ENCODE measurements at places on chromosomes 2 and 18. TPM values are rescaled to one million over a fixed set of nuclear protein-coding genes. Genes with fewer than 3 reads are reported as not detected.

- H3K27ac ChIP-seq: peak overlapping the region; percentile 86
- H3K27me3 ChIP-seq: no peaks in the 10 kb centered on the region
- DNase-seq: no peak
- no peak overlapping the region for H3K4me3 ChIP-seq
- H3K36me3 ChIP-seq: no peaks in the 10 kb centered on the region
Measured at GRCh38 chr2:46983065-46983801, 67.6 kb upstream of the MCFD2 start.

GRCh38 chr18:43271593-43272432 lies 5.5 kb downstream of the SYT4 start:
- peaks cover 2% of the 10 kb centered on the region for H3K27me3 ChIP-seq
- no peak overlapping the region for H3K4me3 ChIP-seq
- H3K27ac ChIP-seq: no peak overlapping the region
- DNase-seq: peak; percentile 68
- H3K36me3 ChIP-seq: no peaks in the 10 kb centered on the region

- H3K27ac ChIP-seq: no peak overlapping the region
- H3K4me3 ChIP-seq: no peak overlapping the region
- no peaks in the 10 kb centered on the region for H3K4me1 ChIP-seq
- no peak for DNase-seq
- peaks cover 7% of the 10 kb centered on the region for H3K36me3 ChIP-seq
- no peaks in the 10 kb centered on the region for H3K27me3 ChIP-seq
Measured at GRCh38 chr2:231288590-231288989, 90.2 kb downstream of the ARMC9 start.

GRCh38 chr2:65054749-65055421 lies 1.3 kb upstream of the CEP68 start:
- H3K4me1 ChIP-seq: peaks cover 21% of the 10 kb centered on the region
- no peaks in the 10 kb centered on the region for H3K27me3 ChIP-seq
- no peaks in the 10 kb centered on the region for H3K36me3 ChIP-seq
- no peak overlapping the region for H3K27ac ChIP-seq

- no peaks in the 10 kb centered on the region for H3K4me1 ChIP-seq
- H3K36me3 ChIP-seq: no peaks in the 10 kb centered on the region
- H3K27ac ChIP-seq: no peak overlapping the region
- H3K4me3 ChIP-seq: no peak overlapping the region
- DNase-seq: no peak
Measured at GRCh38 chr18:60259052-60259681, 113.4 kb downstream of the MC4R start.

DNA sequence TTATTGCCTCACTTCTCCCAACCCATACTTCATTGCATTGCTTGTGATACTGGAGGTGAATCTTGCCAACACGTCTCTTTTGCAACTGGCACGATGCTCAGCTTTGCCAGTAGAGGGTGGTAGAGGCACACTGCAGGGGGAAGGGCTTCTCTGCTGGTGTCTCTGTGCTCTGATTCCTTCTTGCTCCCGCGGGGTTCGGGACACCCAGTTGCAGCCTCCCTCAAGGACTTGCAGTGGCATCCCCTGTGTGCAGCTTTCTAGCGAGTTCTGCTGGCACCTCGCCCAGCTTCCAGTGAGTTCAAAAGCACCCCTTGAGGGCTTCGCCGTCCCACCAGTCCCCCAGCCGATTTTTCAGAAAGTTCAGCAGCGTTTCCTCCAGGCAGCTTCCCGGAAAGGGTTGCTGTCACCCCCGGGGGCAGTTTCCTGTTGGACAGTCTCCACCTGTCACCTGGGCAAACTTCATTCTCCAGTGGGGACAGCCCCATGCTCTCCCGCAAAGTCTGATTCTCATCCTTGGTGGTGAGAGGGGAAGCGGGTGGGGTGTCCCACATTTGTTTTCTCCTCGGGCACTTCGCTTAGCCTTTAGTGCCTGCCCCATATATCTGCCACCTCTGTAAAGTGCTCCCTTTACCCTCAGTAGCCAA lies 35.4 kb upstream of the EN1 start:
- no peaks in the 10 kb centered on the region for H3K4me1 ChIP-seq
- peaks cover 12% of the 10 kb centered on the region for H3K27me3 ChIP-seq
- no peak overlapping the region for H3K4me3 ChIP-seq
- no peak overlapping the region for H3K27ac ChIP-seq
- peak; percentile 45 for DNase-seq
- no peaks in the 10 kb centered on the region for H3K36me3 ChIP-seq

DNA sequence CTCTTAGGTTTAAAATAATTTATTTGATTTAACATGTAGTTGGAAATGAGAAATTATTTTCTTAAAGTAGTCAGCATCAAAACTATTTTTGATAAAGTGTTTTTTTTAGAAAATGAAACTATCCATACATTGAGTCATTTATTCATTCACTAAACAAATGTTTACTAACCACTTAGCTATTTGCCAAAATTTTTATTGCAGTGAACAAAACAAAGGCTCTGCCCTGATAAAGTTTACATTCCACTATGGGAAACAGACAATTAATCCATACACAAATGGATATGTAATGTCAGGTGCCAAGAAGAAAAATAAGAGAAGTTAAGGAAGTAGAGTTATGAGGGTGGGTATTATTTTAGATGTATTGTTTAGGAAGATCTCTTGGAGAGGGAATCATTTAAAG lies 19.1 kb upstream of the CCDC178 start:
- no peaks in the 10 kb centered on the region for H3K36me3 ChIP-seq
- no peaks in the 10 kb centered on the region for H3K4me1 ChIP-seq
- H3K4me3 ChIP-seq: no peak overlapping the region
- H3K27me3 ChIP-seq: no peaks in the 10 kb centered on the region
- no peak for DNase-seq
- H3K27ac ChIP-seq: no peak overlapping the region

- no peak for DNase-seq
- no peaks in the 10 kb centered on the region for H3K4me1 ChIP-seq
- no peak overlapping the region for H3K4me3 ChIP-seq
- no peak overlapping the region for H3K27ac ChIP-seq
Measured at GRCh38 chr2:233563663-233564430, 2.7 kb downstream of the USP40 start.

- H3K27me3 ChIP-seq: no peaks in the 10 kb centered on the region
- H3K36me3 ChIP-seq: peaks cover 5% of the 10 kb centered on the region
- no peak for DNase-seq
- H3K4me1 ChIP-seq: no peaks in the 10 kb centered on the region
- H3K4me3 ChIP-seq: no peak overlapping the region
Measured at GRCh38 chr2:24832931-24833701, 39.9 kb downstream of the CENPO start.

DNA sequence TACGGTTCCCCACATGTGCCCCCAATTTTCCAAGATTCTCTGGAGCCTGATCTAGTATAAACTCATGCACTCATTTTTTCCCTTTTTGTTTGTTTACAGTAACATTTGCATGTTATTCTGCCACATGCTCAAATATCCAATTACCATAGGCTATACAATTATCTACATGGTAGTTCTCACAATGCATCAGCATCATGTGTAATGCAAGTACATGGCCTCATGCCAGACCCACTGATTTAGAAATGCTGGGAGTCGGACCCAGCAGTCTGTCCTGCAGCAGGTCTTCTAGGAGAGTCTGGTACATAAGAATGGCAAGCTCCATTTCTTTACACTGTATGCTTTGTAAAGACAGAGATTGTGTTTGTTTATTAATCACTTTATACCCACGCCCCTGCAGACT lies 107.7 kb downstream of the CBLN2 start:
- H3K4me1 ChIP-seq: no peaks in the 10 kb centered on the region
- DNase-seq: peak; percentile 10
- H3K27me3 ChIP-seq: no peaks in the 10 kb centered on the region
- H3K36me3 ChIP-seq: no peaks in the 10 kb centered on the region

- peak; percentile 47 for DNase-seq
- peaks cover 9% of the 10 kb centered on the region for H3K4me1 ChIP-seq
- H3K4me3 ChIP-seq: no peak overlapping the region
- peak overlapping the region; percentile 38 for H3K27ac ChIP-seq
- H3K36me3 ChIP-seq: no peaks in the 10 kb centered on the region
- H3K27me3 ChIP-seq: no peaks in the 10 kb centered on the region
Measured at GRCh38 chr2:197216361-197216979, 94.1 kb downstream of the ANKRD44 start.

- H3K4me1 ChIP-seq: no peaks in the 10 kb centered on the region
- DNase-seq: no peak
- H3K4me3 ChIP-seq: no peak overlapping the region
- no peaks in the 10 kb centered on the region for H3K27me3 ChIP-seq
- H3K36me3 ChIP-seq: no peaks in the 10 kb centered on the region
Measured at GRCh38 chr2:205235434-205235833, 446.9 kb upstream of the NRP2 start.

DNA sequence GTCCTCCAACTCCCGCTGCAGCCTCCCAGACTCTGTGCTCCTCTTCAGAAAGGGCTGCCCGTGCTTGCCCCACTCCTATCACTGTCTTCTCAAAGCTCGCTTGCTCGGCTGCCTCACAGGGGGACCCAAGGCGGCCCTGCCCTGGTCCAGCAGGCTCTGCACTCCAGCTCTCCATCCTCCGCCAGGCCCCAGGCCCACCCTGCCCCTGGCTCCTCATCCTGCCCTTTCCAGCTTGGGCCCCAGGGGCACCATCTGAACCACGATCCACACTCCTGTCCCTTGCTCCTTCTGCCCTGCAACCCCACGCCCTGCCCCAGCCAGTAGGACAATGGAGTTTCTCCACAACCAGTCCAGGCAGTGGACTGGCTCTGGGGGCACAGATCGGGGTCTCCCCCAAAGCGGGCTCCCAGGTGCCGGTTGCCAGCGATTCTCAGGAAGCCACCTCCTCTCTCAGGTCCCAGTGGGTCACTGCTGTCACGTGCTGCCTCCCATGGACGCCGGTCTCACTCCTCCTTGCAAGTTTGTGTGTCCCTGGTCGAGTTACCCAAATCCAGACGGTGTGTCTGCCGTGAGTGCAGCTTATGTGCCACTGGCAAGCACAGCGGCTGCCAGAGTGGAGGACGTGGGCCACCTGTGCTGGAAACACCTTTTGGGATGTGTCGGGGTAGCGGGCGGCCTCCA lies 238.5 kb downstream of the HDAC4 start:
- peaks cover 23% of the 10 kb centered on the region for H3K36me3 ChIP-seq
- no peak overlapping the region for H3K4me3 ChIP-seq
- H3K4me1 ChIP-seq: no peaks in the 10 kb centered on the region
- DNase-seq: no peak
- H3K27ac ChIP-seq: no peak overlapping the region
- H3K27me3 ChIP-seq: no peaks in the 10 kb centered on the region

- H3K4me3 ChIP-seq: no peak overlapping the region
- H3K27ac ChIP-seq: no peak overlapping the region
- no peak for DNase-seq
- no peaks in the 10 kb centered on the region for H3K36me3 ChIP-seq
- H3K4me1 ChIP-seq: peaks cover 8% of the 10 kb centered on the region
Measured at GRCh38 chr2:113901943-113902342, 12.1 kb downstream of the ACTR3 start.

GRCh38 chr18:45589356-45590035 lies 25.8 kb upstream of the SLC14A2 start:
- H3K4me3 ChIP-seq: no peak overlapping the region
- no peaks in the 10 kb centered on the region for H3K36me3 ChIP-seq
- H3K4me1 ChIP-seq: peaks cover 20% of the 10 kb centered on the region
- no peak overlapping the region for H3K27ac ChIP-seq
- DNase-seq: peak; percentile 90

GRCh38 chr2:53530126-53530525 lies 237.5 kb upstream of the CHAC2 start:
- H3K4me3 ChIP-seq: no peak overlapping the region
- no peak for DNase-seq
- H3K27me3 ChIP-seq: no peaks in the 10 kb centered on the region

Gene PCARE
- total RNA-seq: 0.09 TPM

Gene CASP10
- 74.4 TPM for total RNA-seq

Gene MLPH
- 295 TPM for total RNA-seq
